ENCODE measurements at places on chromosomes 4 and X. TPM values are rescaled to one million over a fixed set of nuclear protein-coding genes. Genes with fewer than 3 reads are reported as not detected.

Gene HTRA3
- polyA plus RNA-seq, result 9.7 TPM

Gene RIBC1
- polyA plus RNA-seq, result 5.6 TPM

- no peak for DNase-seq
Measured at GRCh38 chr4:152074573-152074972, 313.8 kb upstream of the GATB start.

- DNase-seq, result no peak
Measured at GRCh38 chr4:173318648-173319211, 15.4 kb downstream of the HMGB2 start.

DNA sequence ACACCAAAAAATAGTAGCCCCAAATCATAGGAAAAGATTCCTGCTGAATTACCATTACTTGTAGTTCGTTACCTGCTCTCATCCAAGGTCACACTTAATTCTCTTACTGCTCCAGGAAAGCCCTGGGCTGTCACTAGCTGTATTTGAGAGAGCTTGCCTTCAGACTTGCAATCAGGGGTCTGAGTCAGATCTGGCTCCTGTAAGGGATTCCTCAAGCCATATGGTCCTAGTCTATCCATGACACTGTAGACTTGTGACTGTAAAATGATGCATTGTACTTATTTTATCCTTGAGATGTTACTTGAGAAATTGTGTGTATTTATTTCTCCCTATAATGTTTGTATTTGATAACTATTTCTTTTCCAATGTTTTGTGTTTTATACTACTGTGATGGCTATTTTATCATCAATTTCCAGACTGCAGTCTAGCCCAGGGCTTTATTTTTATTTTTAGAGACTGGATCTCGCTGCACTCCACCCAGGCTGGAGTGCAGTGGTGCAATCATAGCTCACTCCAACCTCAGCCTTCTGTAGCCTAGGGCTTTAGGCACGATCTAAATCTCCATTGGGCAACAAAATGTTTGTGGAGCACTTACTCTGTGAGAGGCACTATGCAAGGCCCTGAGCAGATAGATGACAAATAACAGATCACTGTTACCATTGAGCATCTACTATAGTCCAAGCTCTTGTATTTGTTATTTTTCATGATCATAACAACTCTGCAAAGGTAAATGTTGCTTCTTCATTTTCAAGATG lies 24.2 kb downstream of the ERVMER34-1 start:
- DNase-seq, result no peak

DNA sequence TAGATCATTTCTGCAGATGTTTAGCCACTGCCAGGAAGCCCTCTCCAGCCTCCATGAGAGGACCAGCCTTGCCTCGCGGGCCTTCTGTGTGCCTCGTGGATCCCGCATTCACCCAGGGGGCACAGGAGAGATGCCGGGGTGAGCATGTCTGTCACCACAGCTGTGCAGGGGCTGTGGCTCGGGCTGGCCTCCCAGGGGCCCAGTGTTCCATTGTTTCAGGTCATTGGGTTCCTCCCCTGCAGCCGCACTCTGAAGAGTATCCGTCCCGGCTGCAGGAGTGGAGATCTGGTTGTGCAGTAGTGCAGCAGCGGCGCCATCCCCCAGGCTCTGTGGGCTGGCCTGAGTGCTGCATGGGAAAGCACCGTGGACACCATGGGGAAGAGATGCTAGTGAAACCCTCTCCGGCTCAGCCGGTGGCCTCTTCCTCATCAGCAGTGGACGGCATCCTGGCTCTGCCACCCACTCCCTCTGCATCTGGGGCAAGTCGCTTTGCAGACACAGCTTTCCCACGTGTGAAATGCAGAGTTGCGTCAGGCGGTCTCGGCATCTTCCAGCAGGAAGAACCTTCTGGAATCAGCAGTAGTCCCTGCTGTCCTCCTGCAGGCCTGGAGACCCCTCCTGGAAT lies 29.1 kb downstream of the TBC1D14 start:
- no peak for DNase-seq

DNA sequence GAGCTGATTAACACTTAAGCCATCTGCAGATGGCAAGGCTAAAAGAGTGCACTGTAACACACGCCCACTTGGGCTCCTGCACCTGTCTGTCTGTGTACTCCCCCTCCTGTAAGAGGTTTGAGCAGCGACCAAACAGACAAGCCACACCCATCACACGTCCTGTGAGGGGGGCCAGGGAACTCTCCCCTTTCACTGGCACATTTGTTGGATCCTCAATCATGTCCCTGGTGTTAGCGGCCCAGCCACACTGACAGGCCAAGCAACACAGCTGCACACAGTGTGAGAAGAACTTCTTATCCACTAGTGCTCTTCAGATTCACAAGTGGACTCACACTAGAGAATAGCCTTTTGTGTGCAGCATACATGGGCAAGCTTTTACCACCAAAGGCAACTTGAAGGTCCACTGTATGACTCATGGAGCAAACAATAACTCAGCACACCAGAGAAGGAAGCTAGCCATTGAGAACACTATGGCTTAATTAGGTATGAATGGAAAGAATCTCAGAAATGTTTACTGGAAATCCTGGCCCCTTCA lies 29.1 kb upstream of the UTP14A start:
- DNase-seq, result no peak

All from left renal cortex interstitium (tissue), 4 donors.